Retinal pigment epithelial cell (primary cell): ENCODE measurements at places on chromosomes 1 and 21.

- DNase-seq, result no peak
Measured at GRCh38 chr1:157289424-157290105, 151.4 kb upstream of the ETV3 start.

DNA sequence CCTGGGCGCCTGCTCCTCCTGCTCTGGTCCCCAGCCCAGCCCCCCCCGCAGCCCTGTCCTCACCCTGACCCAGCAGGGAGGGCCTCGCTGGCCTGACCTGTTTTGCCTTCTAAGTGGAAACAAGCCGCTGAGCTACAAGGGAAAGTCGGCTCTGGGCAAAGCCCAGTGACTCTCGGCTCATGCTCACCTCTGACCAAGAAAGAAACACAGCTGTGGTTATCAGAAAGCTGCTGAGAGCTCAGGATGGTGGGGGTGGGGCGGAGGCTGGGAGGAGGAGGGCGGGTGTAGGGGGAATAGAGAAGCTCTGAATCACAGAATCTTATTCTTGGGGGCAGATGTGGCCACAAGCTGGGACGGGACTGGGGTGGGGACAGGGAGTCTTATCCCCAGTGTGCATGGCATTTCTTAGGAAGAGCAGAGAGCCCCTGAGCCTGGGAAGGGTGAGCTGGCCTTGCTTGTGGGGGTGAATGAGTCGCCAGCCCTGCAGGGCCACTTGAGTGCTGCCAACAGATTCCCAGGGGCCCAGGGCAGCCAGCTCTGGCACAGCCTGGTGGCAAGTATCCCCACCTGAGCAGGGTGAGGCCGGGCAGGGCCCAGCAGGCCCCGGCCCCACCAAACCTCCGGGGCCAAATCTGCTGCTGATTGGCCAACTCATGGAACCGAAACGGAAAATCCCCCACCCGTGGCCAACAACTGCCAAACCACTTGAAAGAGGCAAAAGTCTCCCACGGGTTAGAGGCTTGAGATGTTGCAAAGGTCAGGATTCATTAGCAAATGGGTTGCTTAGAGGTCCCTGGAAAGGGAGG lies 120.6 kb downstream of the SPSB1 start:
- peak; percentile 80 for DNase-seq

DNA sequence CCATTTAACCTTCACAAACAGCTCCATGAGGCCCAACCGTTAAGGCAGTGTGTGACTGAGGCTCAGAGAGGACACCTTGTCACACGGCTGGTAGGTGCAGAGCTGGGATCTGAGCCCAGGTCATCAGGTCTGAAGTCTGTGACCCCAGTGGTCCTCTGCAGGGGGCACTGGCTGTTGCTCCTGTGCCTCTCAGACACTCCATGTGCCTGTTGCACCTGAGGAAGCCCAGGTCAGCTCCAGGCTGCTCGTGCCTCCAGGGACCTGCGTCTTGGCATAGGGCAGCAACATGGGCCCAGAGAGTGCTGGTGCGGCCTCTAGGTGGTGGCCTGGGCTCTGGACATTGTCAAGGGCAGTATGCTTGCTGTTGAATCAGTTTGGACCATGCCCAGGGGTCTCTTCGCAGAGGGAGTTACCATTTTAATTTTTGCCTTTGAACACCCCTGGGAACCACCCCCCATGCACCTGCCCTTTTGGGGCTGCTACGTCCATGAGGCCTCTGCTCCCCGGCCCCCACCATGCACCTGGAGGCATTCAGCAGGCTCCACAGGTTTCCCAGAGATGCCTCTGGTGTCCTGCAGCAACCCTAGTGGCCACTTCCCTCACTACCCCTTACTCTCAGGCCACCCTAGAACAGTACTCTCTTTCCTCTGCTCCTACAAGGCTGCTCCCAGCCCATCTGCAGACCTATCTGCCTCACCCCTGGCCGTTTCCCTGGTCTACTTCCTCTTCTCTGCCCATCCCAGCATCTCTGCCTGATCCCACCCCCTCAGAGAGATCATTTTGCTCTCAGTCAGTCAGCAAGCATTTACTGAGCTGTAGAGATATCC lies 25.2 kb upstream of the EPS8L3 start:
- DNase-seq, result no peak

DNA sequence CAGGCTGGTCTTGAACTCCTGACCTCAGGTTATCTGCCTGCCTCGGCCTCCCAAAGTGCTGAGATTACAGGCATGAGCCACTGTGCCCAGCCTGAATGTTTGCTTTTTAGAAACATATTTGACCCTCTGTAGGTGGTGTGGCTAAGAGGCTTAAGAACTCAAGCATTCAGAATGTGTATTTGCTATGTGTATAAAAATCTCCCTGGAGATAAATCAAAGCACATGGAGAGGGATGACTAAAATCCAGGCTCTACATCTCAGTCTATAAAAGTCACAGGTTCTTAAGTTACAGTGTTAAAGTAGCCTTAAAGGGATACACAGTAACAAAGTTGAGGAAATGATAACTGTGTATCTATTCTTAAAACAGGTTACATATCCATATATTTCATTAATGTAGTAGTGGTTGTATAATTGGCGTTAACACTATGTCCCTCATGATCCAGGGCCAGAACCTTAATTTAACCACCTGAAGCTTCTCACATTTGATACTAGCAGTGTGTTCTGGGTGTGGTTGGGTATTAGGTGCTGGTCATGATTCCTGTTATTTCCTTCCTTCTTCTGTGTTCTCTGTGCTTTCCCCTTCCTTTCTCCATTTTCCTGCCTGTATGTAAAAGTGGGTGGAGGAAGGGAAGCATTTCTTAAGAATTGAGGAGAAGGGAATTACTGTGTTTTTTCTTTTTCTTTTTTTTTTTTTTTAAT lies 16.2 kb downstream of the GIPC2 start:
- DNase-seq, result peak; percentile 89

GRCh38 chr1:164723296-164723798 lies 164.4 kb downstream of the PBX1 start:
- DNase-seq, result no peak
